Epithelial cell of umbilical artery (primary cell): ENCODE measurements at places on chromosomes 2 and 18. TPM values are rescaled to one million over a fixed set of nuclear protein-coding genes. Genes with fewer than 3 reads are reported as not detected.

CLEC4F gene
- total RNA-seq: 0.15 TPM in 1 of 2 replicates, not detected in the other

UGT1A6 gene
- total RNA-seq: not detected in 2 replicates

ANKRD44 gene
- 2.6 and 3.6 TPM in 2 replicates for total RNA-seq

CEP68 gene
- total RNA-seq: 11.4 and 16.0 TPM in 2 replicates

NEMP2 gene
- total RNA-seq: 2.6 and 6.2 TPM in 2 replicates

NT5DC4 gene
- total RNA-seq: not detected in 2 replicates

MPP4 gene
- total RNA-seq: 4.0 and 4.5 TPM in 2 replicates

CRYGC gene
- total RNA-seq: not detected in 2 replicates

GRP gene
- not detected in 2 replicates for total RNA-seq

CNDP1 gene
- not detected in 2 replicates for total RNA-seq

DRC1 gene
- total RNA-seq: not detected in 2 replicates

PLB1 gene
- 0.30 and 0.65 TPM in 2 replicates for total RNA-seq

SLC5A7 gene
- not detected in 2 replicates for total RNA-seq

SPATA3 gene
- not detected in 2 replicates for total RNA-seq

ALKAL2 gene
- not detected in 2 replicates for total RNA-seq

MZT2A gene
- total RNA-seq: 75.5 and 110 TPM in 2 replicates

AGXT gene
- total RNA-seq: not detected in 2 replicates
